ENCODE measurements at places on chromosomes 1 and 21.
A peak's percentile ranks its signal among the peaks of the same experiment; 100 is the strongest.

GRCh38 chr1:199612976-199613774 is 414.3 kb upstream of the NR5A2 start:
- no peak for DNase-seq

- no peak for DNase-seq
Observed at GRCh38 chr1:99784809-99785255, 18.4 kb upstream of the FRRS1 start.

GRCh38 chr1:206466840-206467649 is 3.2 kb upstream of the IKBKE start:
- DNase-seq, result peak; percentile 52

DNA sequence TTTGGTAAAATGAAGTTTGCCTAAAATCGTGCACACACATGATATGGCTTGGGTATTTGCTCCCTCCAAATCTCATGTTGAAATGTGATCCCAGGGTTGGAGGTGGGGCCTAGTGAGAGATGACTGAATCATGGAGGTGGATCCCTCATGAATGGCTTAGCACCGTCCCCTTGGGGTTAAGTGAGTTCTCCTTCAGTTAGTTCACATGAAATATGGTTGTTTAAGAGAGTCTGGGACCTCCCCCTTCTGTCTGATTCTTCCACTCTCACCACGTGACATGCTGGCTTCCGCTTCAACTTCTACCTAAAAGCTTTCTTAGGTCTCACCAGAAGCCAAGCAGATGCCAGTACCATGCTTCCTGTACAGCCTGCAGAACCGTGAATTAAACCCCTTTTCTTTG is 58.4 kb downstream of the SIPA1L2 start:
- no peak for DNase-seq

- peak; percentile 76 for DNase-seq
Observed at GRCh38 chr1:11301601-11302000, 28.6 kb downstream of the UBIAD1 start.

GRCh38 chr1:207845109-207845508 is 65.8 kb downstream of the CD34 start:
- peak; percentile 52 for DNase-seq

- DNase-seq, result peak; percentile 32
Observed at GRCh38 chr21:39612233-39613040, at the start of gene B3GALT5. Gene B3GALT5, plus strand, starts transcription at chr21:39612940. Its CDS starts 47,620 bp downstream, at chr21:39660560.

DNA sequence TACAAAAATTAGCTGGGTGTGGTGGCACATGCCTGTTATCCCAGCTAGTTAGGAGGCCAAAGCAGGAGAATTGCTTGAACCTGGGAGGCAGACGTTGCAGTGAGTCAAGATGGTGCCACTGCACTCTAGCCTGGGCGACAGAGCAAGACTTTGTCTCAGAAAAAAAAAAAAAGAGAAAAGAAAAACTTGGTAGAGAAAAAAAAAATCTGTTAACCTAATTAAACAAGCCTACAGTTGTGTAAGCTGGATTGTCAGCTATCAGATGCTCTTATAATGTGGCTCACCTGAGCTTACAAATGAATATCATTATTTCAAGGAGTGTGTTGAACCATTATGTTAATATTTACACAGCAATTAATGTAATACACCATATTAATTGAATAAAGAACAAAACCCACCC is 26.4 kb upstream of the EYA3 start:
- no peak for DNase-seq

GRCh38 chr1:27600498-27601175 is 3.3 kb downstream of the AHDC1 start:
- no peak for DNase-seq

GRCh38 chr1:181057079-181057478 is 23.3 kb downstream of the MR1 start:
- DNase-seq, result no peak

- no peak for DNase-seq
Observed at GRCh38 chr1:19457607-19458006, 27.7 kb downstream of the CAPZB start.

DNA sequence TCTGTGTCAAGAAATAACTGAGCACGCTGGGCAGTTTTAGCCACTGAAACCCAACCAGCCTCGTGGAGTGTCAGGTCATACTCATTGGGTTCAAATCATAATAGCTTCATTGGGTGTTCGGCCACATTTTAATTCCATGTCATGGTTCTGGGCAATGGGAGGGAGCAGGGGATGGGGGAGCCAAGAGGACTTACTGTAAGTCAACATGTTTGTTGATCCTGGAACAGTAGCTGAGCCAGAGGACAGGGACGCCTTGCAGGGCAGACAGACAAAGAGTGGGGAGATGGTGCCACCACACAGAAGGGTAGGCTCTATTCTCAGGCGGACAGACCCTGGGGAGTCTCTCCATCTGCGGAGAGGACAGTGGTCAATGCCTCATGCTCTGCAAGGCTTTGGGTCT is 161.1 kb downstream of the ZBTB18 start:
- no peak for DNase-seq

Data from head of caudate nucleus (tissue), 42 donors.